ENCODE measurements at places on chromosomes 13 and 19. TPM values are rescaled to one million over a fixed set of nuclear protein-coding genes. Genes with fewer than 3 reads are reported as not detected.

GRCh38 chr13:106612688-106613087 is 44.8 kb upstream of the ARGLU1 start:
- DNase-seq = peak; percentile 50

The ABHD17A gene
- total RNA-seq = 62.7 TPM

GRCh38 chr13:101309014-101309619 is 107.2 kb downstream of the NALCN start:
- DNase-seq = no peak

The PRSS57 gene
- total RNA-seq = 0.82 TPM

The COL4A2 gene
- 785 TPM for total RNA-seq

The IRGC gene
- not detected for total RNA-seq

- DNase-seq = no peak
Observed at GRCh38 chr13:102710261-102710679, 15.4 kb upstream of the METTL21C start.

The GPR183 gene
- total RNA-seq = 7.9 TPM

DNA sequence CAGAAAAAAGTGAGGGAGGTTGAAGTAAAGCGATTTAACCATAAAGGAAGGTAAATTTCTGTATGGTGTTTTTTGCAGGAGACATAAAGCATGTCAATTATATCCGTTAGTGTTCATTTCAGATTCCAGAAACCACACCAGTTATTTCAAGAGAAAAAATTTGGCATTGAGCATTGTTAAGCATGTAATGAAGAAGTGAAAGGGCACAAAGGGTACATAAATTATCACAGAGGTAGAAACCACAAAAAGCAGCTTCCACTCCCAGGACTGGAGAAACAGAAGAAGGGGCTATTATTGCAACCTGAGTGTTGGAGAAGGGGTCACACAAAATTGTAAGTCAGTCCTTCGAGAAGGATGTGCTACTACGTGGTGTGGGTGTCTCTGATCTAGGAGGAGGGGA is 72.2 kb upstream of the DACH1 start:
- no peak for DNase-seq

DNA sequence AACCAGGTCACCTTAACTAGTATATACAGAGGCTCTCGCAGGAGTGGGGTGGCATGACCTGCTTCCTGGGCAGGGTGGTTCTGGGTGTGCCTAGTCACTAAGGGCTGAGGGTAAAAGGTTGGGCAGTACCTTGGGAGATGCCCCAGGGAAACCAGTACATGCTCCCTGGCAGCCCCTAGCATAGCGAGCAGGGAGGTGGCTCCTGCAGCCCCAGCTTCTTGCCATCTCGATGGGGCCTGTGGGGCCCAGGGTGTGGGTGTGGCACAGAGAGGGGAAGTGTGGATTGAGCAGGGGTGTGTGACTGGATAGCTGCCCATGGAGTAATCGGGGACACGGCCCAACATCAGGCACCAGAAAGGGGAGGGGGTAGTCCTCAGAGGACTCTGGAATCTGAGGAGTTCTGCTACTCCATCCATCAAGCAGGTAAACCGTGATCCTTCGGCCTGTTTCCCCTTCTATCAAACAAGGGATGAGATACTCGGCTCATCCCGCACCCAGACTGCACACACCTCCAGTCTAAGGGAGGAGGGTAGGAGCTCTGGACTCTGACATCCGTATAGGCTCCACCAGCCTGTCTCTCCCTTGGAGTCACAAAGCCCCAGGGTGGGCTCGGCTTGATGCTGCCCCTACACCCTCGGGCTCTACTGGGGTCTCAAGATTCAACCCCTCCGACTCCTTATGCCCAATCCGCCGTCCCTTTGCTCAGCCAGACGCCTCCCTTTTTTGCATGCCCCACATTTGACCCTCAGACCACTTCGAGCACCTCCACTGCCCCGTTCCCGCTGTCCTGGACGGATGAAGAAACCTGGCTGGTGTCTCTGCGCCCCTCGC is 1.1 kb downstream of the ZBTB45 start:
- no peak for DNase-seq

DNA sequence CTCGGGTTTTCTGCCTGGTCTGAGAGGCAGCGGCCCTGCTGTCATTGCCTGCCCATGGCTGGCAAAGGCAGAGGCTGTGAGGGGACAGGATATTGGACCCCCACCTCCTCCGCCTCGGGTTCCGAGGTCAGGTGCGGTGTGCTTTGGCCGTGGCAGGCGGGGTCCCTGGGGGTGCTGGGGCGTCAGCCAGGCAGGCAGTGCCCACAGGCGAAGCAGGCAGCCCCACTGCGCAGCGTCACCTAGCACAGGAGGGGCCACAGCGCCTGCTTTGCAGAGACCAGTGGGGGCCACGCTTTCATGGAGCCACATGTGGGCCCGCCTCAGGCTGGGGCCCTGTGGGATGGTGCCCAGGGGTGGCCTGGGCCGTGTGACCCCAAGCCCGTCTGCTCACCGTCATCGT is 96.0 kb downstream of the KDM4B start:
- DNase-seq = no peak

DNA sequence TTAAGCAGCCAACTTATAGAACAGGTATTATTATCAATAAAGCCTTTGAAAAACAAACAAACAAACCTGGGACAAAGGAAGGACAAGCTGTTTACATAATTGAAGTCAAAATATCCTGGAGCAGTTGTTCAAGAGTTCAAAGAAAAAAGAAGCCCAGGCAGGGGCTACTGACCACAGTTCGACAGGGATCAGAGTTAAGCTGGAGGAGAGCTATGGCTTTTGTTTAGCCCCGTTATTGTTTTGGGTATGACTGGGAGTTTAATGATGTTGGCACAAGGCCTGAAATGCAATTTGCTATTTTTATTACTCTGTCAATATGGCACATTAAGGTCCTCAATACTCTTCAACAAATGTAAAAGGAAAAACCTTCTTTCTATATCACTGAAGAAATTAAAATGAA is 624.4 kb upstream of the KLHL1 start:
- DNase-seq = no peak

DNA sequence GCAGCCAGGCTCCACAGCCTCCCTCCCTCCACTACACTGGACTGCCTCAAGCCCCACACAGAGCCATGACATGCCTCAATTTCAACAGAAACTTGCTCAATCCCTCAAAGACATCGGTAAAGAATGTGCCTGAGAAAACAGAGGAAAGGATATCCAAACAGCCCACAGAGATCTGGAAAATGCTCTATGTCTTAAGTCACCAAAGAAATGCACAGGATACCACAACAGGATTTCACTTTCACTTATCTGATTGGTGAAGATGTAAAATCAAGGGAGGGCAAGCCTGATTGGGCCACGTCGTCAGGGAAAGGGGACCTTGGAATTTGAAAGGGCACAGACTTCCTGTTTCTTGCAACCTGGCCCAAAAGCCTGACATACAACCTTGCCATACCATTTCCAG is 14.2 kb downstream of the CACNA1A start:
- no peak for DNase-seq

DNA sequence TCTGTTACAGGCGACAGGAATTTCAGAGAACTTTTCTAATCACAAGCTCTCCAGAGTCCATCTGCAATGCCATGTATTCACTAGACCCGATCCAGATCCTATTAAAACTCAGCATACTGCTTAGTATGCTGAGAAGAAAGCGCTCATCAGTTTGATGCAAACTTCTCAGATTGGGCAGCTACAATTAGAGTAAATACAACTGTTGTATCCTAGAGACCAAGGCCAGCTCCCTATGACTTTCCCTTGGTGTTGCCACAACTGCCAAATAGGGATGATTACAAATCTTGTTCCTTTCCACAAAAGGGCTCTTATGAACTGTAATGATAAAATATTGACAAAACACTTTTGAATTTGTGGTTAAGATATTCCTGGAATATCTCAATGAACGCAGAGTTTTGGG is 191.2 kb downstream of the SPRY2 start:
- no peak for DNase-seq

DNA sequence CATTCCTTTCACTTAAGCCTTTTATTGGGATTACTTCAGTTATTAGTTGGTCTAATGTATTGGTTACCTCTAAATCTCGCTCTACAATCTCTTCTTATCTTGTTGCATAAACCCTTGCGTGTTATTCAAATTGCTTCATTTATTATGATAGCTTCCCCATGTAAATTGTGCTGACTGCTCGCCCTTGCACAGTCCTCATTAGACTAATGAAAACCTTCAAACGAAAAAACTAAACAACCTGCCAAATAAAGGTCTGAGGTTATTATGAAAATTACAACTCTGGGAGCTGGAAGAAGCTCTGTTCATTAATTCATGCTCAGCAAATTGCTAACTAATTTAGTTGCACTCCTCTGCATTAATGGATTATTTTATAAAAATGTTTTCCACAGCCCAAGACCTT is 320.1 kb downstream of the DACH1 start:
- DNase-seq = no peak

The ATP4A gene
- total RNA-seq = not detected

DNA sequence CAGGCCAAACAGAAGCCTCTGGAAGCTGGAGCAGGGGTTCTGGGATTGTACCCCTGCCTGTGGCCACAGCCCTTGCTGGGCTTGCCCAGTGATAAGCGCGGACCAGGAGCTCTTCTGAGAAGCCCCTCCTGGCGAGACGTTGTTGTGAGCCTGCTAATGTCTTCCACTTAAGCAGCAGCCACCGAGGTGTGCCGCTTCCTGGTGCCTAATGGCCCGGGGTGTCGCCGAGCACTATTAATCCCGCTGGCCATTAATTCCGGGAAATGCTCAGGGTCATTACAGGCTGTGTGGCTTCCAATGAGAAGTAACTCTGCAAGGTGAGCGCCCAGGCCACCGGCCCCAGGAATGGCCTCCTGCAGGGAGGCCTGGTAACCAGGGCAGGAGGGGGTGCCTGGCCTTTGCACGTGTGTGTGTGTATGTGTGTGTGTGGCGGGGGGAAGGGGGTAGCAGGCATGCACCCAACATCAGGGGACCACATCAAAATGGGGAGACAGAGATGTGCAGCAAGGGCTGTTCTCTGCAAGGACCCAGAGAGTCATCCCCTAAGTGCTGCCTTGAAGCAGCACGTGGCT is 175.0 kb downstream of the URI1 start:
- DNase-seq = no peak

GRCh38 chr13:112054616-112055015 is 12.3 kb upstream of the SOX1 start:
- no peak for DNase-seq
